Bronchial smooth muscle cell (primary cell): ENCODE measurements at places on chromosomes 6 and 20. TPM values are rescaled to one million over a fixed set of nuclear protein-coding genes. Genes with fewer than 3 reads are reported as not detected.

SLC22A16 gene
- not detected in 2 replicates for total RNA-seq

SLC17A9 gene
- 2.0 and 6.5 TPM in 2 replicates for total RNA-seq

OTOR gene
- not detected in 2 replicates for total RNA-seq

C20orf144 gene
- total RNA-seq = under 0.01 and 0.16 TPM in 2 replicates

CLPSL2 gene
- not detected in 2 replicates for total RNA-seq

AVP gene
- not detected in 2 replicates for total RNA-seq

LINC00237 gene
- total RNA-seq = not detected in 2 replicates

IL17A gene
- not detected in 2 replicates for total RNA-seq

PLCB4 gene
- 3.1 and 8.2 TPM in 2 replicates for total RNA-seq

EYA4 gene
- 13.1 and 37.7 TPM in 2 replicates for total RNA-seq

BPI gene
- 0.17 and 0.32 TPM in 2 replicates for total RNA-seq

LY6G6C gene
- not detected in 2 replicates for total RNA-seq

FHL5 gene
- not detected in 2 replicates for total RNA-seq

BMP5 gene
- 0.16 TPM in 1 of 2 replicates, not detected in the other for total RNA-seq

PRR18 gene
- under 0.01 TPM in 1 of 2 replicates, not detected in the other for total RNA-seq

HEBP2 gene
- total RNA-seq = 11.2 and 24.9 TPM in 2 replicates

BPIFB1 gene
- not detected in 2 replicates for total RNA-seq

TPD52L1 gene
- total RNA-seq = 7.4 TPM in 2 replicates

L3MBTL3 gene
- 12.3 and 12.4 TPM in 2 replicates for total RNA-seq

NR2E1 gene
- total RNA-seq = not detected in 2 replicates

GMPR gene
- total RNA-seq = 4.4 and 5.8 TPM in 2 replicates

SLC13A3 gene
- total RNA-seq = 2.2 and 2.5 TPM in 2 replicates

TRERF1 gene
- total RNA-seq = 4.0 and 4.7 TPM in 2 replicates

WDR46 gene
- total RNA-seq = 71.7 and 97.4 TPM in 2 replicates

WFDC12 gene
- total RNA-seq = not detected in 2 replicates

TFAP2D gene
- not detected in 2 replicates for total RNA-seq

CD93 gene
- total RNA-seq = under 0.01 and 0.34 TPM in 2 replicates

GPR6 gene
- not detected in 2 replicates for total RNA-seq

BHLHE23 gene
- not detected in 2 replicates for total RNA-seq

PACRG gene
- 0.16 and 0.17 TPM in 2 replicates for total RNA-seq

NKAPL gene
- 0.26 and 2.0 TPM in 2 replicates for total RNA-seq
